ENCODE measurements at places on chromosomes 12 and 14.

GRCh38 chr12:121578230-121579189 is 2.3 kb downstream of the KDM2B start:
- DNase-seq: no peak

DNA sequence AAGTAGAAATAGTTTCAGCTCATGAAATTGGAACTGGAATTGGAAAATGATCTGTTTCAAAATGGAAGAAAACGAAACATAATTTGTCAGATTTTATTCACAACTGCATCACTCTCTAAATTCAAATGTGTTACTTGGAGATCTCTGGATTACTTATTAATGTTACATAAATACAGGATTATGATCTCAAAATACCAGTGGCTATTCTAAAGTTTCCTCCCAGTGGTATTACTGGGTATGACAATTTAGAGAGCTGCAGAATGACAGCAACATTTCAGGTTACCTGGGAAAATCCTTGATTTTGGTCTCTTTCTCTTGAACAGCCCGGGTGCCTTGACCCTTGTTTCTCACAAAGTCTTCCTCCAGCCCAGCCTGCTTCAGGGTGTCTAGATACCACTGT is 14.2 kb downstream of the FAM161B start:
- DNase-seq: no peak

- DNase-seq: no peak
Measured at GRCh38 chr12:127052511-127053232, 1214.3 kb upstream of the TMEM132C start.

- DNase-seq: no peak
Measured at GRCh38 chr12:109715310-109716091, 1.9 kb downstream of the FAM222A start.

DNA sequence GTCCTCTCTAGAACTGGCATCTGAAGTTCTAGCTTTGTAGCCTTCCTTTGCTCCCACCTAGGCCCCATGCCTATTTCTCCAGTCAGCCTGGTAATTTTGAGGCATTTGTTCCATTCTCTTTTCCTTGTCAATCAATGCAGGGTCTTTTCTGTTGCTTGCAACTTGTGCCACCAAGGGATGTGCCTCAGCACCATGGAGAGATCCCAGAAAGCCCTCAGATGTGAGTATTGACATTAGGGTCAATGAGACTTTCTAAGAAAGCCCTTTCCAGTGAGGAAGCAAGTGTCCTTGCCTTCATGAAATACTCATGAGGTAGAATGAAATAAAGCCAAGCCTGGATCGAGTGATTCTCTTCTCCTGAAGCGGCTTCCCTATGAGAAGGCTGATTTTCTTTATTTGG is 213.9 kb downstream of the SLC15A4 start:
- no peak for DNase-seq

DNA sequence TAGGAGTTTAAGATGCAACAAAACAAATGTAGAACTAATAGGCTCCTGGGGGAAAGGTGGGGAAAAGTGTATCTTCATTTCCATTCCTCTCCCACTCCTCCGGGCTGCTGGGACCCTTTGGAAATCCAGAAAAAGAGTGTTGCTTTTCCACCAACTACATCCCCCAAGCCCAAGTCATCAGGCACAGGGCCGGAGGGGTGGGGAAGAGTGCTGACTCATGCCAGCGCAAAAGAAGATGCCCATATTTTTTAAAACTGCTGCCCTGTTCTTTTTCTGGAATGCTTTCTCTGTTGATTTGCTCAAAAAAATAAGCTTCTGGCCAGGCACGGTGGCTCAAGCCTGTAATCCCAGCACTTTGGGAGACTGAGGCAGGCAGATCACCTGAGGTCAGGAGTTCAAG is 70.9 kb downstream of the TBK1 start:
- DNase-seq: no peak
